AG09309 (cell line): ENCODE measurements at places on chromosomes 2 and 18.
A peak's percentile ranks its signal among the peaks of the same experiment; 100 is the strongest.

DNA sequence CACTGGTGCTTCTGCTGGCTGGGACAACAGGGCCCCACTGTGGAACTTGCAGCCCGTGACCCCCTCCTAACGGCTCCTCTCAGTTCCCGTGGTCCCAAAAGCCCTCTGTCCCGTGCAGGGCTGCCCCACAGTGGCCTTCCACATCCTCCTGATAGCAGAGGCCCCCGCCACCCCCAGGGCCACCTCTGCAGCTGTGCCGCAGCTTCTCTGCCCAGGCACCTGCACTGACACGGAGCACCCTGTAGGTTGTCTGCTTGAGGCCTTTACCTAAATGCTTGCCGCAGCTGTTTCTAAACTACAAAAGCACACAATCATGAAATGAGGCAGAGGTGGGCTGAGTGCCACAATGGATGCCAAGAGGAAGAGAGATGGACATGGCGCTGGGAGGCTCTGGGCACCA, 13.5 kb upstream of the GRHL1 start:
- no peak for DNase-seq

DNA sequence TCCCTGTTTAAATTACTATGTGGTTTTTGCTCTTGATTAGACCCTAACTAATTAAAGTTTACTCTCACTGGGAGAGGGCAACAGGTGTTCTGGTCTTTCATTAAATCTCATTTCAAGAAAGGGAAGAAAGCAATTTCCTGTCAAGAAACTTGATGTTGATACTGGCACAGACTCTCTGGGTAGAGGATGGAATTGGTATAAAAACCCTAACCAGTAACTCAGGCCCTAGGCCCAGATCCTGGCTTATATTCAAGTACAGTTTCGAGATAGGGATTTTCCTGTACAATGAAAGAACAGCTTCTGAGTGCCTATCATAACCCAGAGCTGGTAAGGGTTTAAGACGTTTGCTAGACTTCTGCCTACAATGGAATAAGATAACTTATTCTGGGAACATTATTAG, 61.6 kb upstream of the ACYP2 start:
- no peak for DNase-seq

DNA sequence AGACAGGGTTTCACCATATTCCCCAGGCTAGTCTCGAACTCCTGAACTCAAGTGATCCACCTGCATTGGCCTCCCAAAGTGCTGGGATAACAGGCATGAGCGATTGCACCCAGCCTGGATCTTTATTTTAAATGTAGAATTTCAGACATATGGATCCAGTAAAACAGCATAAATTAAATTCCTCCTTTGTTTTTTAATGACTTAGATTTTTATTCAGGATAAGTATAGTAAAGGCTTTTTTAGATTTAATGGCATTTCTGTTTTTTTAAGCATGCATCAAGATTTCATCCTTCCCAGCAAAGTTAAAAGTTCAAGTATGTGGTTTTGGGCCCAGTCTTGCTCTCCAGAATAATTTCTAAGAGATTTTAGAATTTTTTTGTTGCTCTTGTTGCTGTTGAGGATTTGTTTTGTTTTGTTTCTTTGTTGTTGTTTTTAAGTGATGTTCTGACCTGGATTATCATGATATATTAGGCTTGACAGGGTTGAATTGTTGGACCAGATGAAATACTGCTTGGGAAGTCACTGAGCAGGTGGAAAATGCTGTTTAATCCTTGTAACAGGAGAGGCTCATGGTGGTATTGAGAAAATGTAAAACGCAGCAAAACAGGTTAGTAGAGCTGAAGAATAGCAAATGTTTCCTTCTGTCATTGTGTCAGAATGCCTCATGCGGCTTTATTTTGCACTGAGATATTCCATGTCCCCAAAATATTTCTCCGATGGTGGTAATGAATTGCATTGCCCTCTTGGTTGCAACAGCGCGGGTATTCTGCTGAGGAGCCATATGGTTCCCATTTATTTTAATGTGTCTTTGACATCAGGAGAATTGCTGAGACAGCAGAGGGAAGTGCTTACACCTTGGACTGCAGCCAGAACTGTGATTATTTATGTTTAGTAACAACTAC, 147.9 kb downstream of the GALNT3 start:
- peak; percentile 18 for DNase-seq

DNA sequence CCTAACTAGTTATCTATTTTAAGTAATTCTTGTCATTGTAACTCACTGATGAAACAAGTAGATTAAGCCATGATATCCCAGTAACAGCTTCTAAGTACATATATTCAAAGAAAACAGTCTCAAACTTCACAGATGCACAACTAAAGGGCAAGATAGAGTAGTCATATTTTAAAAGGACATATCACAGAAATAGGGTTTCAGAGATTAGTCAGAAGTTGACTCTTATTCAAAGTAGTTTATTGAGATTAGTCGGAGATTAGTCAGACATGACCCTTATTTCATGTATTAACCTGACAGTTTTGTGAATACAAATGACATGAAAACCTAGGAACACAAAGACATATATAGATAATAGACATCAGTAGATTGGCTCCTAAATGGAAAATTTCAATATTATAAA, 15.9 kb upstream of the CHAC2 start:
- DNase-seq = no peak

DNA sequence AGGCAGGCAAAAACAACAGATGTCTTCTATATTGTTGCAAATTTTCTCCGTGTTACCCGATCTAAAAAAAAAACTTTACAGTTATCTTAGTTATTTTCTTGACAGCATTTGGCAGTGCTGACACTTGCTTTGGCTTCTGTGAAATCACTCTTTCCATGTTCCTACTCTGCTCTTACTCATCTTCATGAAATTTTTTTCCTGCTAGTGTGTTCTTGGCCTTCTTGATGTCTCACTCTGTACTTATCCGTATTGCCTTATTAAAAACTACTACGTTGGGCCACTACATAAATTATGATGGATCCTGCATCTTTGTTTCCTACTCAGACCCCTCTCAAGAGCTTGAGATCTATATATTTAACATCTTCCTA, 134.4 kb downstream of the IKZF2 start:
- no peak for DNase-seq

GRCh38 chr2:100268986-100269385, 53.3 kb downstream of the LONRF2 start:
- DNase-seq = no peak

DNA sequence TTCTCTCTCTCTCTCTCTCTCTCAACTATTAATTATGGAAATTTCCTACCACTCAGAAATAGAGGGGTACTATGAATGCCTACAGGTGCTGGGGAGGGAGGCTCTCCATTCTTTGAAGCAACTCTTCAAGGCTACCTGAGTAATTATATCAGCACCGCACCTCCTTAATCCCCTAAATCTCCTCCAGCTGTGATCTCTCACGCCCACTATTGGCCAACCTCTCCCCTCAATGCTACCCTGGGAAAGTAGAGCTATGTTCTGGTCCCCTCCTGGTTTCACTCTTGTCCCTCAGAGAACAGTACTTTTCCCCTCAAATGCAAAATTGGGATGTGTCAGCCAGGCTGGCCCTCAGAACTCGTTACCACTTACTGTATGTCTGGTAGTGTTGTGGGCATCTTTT, 1.6 kb downstream of the MOCOS start:
- DNase-seq = no peak

- DNase-seq = no peak
Observed at GRCh38 chr2:10283106-10284062, 19.3 kb upstream of the HPCAL1 start.

GRCh38 chr2:112582314-112582746, 2.1 kb upstream of the CHCHD5 start:
- peak; percentile 32 for DNase-seq

- no peak for DNase-seq
Observed at GRCh38 chr2:10629819-10630532, 59.8 kb downstream of the NOL10 start.

DNA sequence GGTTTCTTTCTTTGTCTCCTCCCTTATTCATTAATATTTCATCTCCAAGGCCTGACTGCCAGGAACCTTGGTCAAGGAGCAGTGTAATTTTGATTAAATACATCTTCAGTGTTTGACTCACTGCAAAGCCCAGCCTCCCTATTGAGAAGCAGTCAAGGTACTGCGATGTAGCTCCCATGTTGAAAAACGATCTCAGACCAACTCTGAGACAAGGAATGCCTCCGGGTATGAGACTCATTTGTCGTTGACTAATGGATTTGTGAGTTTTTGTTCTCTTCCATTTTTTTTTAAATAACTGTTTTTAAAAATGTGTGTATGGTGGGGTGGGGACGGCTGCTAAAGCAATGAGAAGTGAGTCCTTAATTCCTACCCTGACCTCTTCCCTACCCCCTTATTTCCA, 361.6 kb downstream of the SOX11 start:
- DNase-seq = no peak

DNA sequence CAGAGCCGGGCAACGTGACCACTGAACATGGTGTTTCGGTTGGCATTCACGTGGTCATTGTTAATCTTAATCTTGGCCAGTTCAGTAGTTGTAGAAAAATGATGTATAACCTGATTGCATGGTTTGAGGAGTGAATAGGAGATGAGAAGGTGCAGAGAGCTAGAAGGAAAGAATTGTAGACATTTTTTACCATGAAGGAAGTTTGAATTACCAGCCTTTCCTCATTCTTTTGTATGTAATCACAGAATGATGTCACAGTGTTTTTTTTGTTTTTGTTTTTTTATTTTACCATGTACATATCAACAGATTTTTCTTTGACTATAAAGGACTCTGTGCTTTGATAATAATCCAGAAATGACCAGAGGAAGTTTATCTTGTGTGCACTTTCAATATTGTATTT, 126.3 kb downstream of the LTBP1 start:
- no peak for DNase-seq

DNA sequence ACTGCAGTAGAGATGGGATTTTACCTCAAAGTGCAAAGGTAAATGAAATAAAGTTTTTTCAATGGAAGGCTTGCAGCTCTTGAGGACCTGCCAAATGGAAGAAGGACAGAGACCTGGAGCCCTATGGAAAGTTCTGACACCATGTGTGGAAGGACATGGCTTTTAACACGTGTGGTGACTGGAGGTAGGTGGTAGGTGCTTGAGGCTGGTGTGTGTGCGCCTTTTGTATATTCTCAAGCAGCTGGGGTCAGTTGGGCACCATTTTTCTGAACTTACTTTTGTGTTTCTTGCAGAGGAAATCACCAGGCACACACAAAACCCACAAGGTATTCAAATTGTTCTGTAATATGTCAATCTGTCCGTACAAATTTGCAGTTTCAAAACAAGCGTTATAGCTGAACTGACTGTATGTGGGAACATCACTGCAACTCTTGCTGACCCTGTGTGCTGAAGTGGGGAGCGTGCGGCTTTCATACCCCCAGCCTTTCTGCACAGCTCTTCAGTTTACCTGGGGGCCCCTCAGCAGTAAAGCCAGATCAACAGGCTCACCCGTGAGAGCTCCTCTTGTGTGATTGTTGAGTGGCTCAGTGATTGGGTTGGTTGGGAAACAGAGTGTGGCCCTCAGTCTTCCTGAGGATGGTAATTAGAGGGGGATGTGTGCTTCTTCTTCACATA, 363 bp downstream of the GREB1 start:
- no peak for DNase-seq

DNA sequence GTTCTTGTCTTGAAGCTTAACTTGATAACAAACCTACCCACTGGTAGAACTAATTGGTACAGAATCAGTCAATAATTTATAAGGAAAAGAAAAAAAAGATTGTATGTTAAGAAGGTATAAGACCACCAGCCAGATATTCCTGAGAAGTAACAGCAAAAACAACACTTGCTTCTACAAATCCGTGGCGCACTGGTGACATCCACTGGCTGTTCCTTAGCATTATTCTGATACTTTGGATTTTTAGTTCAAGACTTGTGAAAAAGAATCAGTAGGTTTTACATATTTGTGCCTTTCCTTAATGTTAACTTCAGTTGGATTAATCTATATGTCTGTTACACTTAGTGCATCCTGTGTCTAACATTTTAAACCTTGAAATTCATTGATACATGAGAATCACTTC, 141.8 kb downstream of the GRB14 start:
- DNase-seq = no peak

DNA sequence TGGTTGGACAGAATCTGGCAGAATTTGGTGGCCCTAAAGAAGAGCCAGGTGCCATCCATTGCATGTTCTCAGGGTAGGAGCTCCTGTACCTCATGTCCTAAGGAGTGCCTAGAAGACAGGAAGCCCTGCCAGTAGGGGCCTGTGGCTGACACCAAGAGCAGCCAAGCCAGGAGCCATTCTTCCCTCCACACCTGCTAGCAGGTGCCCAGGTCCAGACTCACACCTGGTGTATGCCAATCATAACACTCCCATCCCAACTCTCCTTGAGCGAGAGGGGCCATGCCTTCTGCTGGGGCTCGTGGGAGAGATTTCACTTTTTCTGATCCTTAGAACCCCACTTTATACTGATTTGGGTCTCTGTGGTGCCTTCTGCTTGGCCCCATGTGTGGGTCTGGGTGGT, 26.5 kb upstream of the TMEM37 start:
- no peak for DNase-seq

DNA sequence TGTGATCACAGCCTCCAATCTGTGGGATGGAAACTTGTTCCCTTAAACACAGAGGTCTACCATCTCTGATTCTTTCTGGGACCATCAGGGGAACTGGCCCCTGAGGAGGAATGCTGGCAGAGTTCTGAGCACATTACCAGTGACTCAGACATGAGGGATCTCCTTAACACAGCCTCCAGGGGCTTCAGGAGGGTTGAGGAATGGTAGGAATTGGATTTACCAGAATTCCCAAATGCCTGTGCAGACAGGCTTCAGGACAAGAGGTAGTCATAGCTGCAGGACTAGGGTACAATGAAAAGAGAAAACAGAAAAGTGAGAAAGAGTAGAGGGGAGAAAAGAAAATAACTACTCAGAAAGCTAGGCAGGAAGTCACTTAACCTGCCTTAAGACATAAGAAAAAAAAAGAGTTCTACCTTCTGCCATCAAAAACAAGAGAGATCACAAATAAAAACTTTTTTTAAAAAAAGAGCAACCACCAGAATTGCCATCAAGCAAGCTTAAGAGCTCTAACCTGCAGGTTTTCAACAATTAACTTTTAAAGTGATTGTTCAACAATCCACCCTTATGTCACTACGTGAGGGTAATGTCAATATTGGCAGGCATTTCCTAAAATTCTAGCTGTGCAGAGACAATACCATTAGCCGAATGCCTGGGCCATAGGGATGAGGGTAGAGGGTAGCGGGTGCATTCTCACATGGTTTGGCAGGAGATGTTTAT, 524.4 kb downstream of the BCL11A start:
- DNase-seq = no peak

GRCh38 chr2:119267604-119268003, 44.0 kb downstream of the STEAP3 start:
- DNase-seq = no peak

DNA sequence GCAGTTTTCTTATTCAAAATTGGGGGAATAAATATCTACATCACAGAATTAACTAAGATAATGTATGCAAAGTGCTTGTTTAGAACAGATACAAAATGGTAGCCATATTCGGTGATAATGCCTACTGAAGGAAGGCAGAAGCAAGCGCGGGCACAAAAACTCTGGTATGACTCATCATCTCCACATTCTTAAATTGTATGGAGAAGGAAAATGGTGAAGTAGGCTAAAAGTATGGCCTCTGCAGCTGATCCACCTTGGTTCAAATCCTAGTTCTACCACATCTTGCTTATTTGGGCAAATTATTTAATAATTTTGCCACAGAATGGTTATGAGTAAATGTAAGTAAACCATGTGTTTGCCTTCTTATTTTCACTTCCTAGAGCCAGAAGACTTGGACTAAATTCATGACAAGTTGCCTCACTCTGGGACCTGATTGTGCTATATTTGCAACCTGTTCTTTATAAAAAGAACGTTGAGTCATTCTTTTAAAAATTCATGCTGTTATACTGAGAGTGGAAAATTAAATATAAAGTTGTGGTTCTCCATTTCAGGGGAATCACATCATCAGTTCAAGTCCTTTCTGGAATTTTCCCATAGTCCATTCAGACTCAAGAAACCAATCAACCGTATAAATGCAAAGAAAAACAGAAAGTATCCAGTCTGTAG, 9.0 kb upstream of the CDK15 start:
- DNase-seq = peak; percentile 86
